ENCODE measurements at places on chromosomes 4 and X.

GRCh38 chrX:96682516-96682915 is 2.1 kb upstream of the DIAPH2 start:
- DNase-seq: no peak

GRCh38 chrX:119622356-119623232 is 16.4 kb upstream of the NKRF start:
- DNase-seq: no peak

GRCh38 chrX:38831949-38832348 is 30.7 kb downstream of the MID1IP1 start:
- DNase-seq: no peak

- no peak for DNase-seq
These were observed 48.8 kb downstream of the MAP7D2 start for GRCh38 chrX:20067709-20068561.

- DNase-seq: no peak
These were observed 338.3 kb upstream of the TEX13C start for GRCh38 chrX:124981420-124981819.
